ENCODE measurements at places on chromosomes 12 and 14. TPM values are rescaled to one million over a fixed set of nuclear protein-coding genes. Genes with fewer than 3 reads are reported as not detected.

DNA sequence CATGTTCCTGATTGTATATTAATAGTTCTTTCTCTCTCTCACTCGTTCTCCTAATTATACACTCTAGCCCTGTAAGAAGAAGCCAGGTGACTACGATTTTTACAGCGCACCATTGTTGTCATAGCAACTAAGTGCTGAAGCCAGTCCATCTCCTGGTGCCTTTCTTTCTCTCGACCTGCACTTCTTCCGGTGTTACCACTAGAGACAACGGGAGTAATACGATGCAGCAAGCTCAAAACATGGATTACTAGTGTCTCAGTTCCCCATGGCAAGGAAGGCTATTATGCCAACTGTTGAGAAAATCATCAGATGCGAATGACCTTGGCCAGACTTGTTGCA lies 40.8 kb upstream of the DCD start:
- no peak overlapping the region for H3K4me3 ChIP-seq
- no peak for DNase-seq
- H3K27me3 ChIP-seq: peaks cover 46% of the 10 kb centered on the region
- no peak overlapping the region for H3K27ac ChIP-seq
- no peaks in the 10 kb centered on the region for H3K4me1 ChIP-seq
- no peaks in the 10 kb centered on the region for H3K36me3 ChIP-seq

DNA sequence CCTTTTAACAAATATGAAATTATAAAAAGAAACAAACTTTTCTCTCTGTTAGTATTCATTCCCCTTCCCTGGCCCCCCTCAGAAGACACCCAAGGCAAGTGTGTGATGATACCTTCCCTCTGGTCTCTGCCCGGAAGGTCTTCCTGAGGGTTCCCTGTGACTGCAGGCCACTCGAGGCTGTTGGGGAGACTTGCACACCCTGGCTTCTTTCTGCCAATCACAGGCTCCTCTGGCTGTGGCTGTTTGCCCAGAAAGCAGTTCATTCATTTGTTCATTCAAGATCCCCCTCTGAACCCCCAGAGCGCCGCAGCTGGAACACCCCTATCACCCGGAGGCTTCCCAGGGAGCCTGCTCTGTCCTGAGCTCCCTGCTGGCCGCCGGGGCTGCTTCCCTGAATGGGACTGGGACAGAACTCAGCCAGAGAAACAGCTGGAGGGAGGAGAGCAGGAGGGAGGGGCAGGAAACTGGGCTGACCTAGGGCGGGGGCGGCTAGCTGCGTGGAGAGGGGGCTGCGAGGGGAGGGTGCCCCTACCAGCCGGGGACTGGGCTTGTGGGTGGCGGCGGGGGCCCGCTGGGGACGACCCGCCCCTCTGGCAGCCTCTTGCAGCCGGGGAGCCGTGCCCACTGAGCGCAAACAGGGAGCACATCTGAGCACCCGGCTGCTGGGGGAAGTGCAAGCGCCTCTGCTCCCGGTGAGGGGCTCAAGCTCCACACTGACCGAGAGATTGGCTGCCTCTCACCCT lies at the start of gene CMKLR1:
Gene CMKLR1 (minus strand): TSS at position 397 of the 743 bp plus-strand sequence. CDS start 45,720 bp downstream, outside the sequence.
- peaks cover 20% of the 10 kb centered on the region for H3K27me3 ChIP-seq
- no peak within 1 kb of the TSS for H3K27ac ChIP-seq
- peaks cover 2% of the 10 kb centered on the region for H3K4me1 ChIP-seq
- no peak for DNase-seq
- H3K4me3 ChIP-seq: no peak within 1 kb of the TSS

GRCh38 chr12:29008786-29009185 lies 140.3 kb upstream of the FAR2 start:
- no peak overlapping the region for H3K4me3 ChIP-seq
- H3K36me3 ChIP-seq: no peaks in the 10 kb centered on the region
- peaks cover 3% of the 10 kb centered on the region for H3K27me3 ChIP-seq
- H3K27ac ChIP-seq: no peak overlapping the region
- DNase-seq: no peak

DNA sequence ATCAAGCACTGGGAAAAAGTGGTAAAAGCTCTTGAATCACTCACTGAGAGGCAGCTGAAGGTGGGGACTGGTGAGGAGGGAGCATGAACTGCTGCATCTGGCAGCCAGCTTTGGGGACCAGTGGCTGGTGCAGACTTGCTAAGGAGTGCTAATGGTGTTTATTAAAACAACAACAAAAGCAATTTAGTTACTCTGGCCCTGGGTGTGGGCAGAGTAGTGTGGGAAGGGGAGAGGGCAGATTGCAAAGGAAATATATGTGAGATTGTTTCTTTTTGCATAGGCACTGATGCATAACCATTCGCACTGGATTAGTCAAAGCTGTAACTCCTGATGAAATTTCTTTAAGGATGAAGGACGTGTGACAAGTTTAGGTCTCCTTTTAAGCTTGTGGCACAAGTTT lies 8.1 kb downstream of the TXNRD1 start:
- no peak overlapping the region for H3K27ac ChIP-seq
- peaks cover 31% of the 10 kb centered on the region for H3K4me1 ChIP-seq
- DNase-seq: no peak
- no peak overlapping the region for H3K4me3 ChIP-seq
- no peaks in the 10 kb centered on the region for H3K36me3 ChIP-seq

The CCDC197 gene
- not detected for total RNA-seq

DNA sequence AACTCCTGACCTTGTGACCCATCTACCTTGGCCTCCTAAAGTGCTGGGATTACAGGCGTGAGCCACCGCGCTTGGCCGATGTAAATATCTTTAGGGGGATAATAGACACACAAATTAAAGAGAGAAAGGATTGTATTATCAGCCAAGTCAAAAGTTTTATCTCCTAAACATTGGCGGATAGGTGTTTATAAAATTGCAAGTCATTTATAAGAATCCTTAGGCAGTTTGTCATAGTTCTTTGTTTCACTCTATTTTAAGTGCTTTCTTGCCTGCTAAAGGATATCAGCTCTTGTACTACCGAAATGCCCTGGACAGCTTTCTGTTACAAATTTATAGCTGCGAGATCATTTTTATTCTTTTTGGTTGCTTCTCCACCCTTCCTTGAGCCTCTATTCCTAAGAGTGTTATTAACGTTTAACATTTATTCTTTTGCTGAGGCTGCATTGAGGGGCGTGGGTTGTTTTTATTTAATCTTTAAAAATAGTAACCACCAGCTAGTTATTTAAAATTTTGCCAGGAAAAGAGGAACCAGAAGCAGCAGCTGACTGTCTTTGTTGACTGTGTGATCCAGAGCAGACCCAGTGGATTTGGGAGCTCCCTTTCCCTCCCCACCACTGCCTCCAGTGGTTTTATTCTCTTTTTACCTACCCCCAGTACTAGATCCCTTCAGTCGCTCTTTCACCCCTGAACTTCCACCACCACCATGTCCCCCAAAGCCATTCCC lies 106.4 kb downstream of the DIP2B start:
- H3K4me3 ChIP-seq: no peak overlapping the region
- no peak for DNase-seq
- H3K27me3 ChIP-seq: no peaks in the 10 kb centered on the region
- peaks cover 27% of the 10 kb centered on the region for H3K4me1 ChIP-seq
- H3K36me3 ChIP-seq: peaks cover 4% of the 10 kb centered on the region

- no peak for DNase-seq
- H3K4me1 ChIP-seq: no peaks in the 10 kb centered on the region
- H3K27ac ChIP-seq: no peak overlapping the region
- H3K4me3 ChIP-seq: no peak overlapping the region
- H3K36me3 ChIP-seq: no peaks in the 10 kb centered on the region
- H3K27me3 ChIP-seq: no peaks in the 10 kb centered on the region
Measured at GRCh38 chr14:20734430-20734806, 11.3 kb upstream of the EDDM3A start.

DNA sequence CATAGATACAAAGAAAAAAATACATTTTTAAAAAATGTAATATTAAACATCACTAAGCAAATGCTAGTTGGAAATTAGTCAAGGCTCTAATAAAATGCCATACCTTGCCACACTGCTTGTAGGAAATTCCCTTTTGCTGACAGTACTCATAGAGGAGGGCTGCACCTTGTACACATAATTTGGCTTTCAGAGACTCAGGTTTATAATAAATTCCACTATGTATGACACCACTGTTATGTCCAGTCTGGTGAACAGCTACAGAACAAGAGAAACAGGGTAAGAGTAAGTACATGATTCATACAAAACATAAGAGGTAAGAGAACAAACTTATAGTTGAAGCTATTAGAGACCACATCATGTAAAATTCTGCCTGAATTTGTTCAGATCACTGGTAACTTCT lies 10.1 kb downstream of the L2HGDH start:
- no peaks in the 10 kb centered on the region for H3K27me3 ChIP-seq
- peaks cover 3% of the 10 kb centered on the region for H3K4me1 ChIP-seq
- H3K27ac ChIP-seq: no peak overlapping the region
- no peak for DNase-seq
- peaks cover 17% of the 10 kb centered on the region for H3K36me3 ChIP-seq

All from activated naive CD4-positive, alpha-beta T cell treated with anti-CD3 and anti-CD28 coated beads for 36 hours (primary cell).